ENCODE measurements at places on chromosomes 2 and 18. TPM values are rescaled to one million over a fixed set of nuclear protein-coding genes. Genes with fewer than 3 reads are reported as not detected.

DNA sequence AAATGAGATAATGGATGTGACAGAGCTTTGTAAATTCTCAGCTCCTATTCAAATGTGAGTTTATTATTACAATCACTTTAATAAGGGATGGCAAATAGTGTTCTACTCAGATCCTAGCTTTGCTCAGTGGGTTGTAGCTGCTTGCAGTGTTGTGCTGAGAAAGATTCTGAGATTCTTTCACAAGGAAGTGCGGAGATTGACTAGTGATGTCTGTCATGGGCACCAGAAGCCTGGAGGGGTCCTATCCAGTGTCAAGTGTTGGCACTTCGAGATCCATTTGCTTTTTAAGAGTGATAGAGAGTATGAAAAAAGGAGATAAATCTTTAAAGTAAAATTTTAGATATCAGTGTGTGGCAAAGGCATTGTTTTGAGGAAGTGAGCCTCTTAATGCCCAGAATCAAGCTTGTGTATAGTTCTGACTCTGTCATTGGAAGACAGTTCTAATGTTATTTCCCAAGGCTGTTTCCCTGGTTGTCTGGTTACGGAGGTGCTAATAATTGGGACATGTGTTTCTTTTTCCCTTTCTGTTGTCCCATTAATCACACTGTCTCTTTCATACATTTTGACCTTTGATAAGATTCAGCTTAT lies 181.7 kb upstream of the SPRED2 start:
- DNase-seq, result no peak

DNA sequence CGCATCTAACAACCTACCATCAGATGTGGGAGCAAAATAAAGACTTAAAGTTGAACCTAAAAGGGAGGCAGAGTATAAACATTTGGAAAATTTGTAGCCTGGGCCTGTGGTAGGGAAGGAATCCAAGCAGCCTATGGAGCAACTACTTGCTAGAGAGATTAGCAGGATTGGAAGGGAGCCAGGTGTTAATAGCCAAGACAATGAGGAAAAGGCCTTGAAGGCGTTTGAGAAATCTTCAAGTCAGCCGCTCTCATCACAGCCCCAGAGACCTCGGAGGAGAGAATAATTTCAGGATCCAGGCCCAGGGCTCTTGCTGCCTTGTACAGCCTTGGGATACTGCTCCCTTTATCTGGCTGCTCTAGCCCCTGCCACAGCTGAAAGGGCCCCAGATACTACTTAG lies 219.7 kb downstream of the THSD7B start:
- no peak for DNase-seq

The KYNU gene
- total RNA-seq, result 34.5 TPM

The ASPRV1 gene
- total RNA-seq, result 2.1 TPM

The SP5 gene
- total RNA-seq, result 2.5 TPM

DNA sequence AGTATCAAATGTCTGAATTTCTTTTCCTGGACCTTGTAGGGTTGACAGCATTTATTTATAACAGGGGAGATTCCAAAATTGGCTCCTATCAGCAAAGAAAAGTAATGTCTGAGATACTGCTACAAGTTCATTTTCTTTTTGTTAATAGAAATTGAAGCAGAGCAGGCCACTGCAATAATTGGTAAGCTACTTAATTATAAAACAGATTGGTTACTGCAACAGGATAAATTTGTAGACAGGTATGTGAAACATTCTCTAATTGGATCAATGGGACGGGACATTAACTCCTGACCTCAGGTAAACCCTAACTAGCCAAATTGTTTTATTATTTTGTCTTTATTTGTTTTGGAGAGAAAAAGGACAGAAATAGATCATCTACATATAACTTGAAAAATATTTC lies 20.5 kb downstream of the NIFK start:
- DNase-seq, result no peak

The TMEM200C gene
- 0.41 TPM for total RNA-seq

DNA sequence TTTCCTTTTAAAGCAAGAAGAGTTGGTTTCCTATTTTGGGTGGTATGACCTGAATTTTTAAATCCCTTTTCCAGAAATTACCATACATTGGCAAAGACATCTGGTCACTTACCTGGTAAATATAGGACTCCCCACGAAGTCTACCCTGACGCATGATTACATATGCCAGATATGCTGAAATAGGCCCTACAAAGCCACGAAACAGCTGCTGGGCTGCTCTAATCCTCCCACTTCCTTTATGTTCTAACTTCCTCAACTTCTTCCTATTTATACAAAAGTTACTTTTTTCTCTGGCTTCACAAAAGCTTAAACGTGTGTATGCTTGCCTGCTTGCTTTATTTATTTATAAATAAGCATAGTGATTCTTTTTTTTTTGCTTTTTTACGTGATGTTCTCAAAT lies 186.0 kb upstream of the EPHA4 start:
- DNase-seq, result no peak
